ENCODE measurements at places on chromosomes 6 and 20.

- no peak for DNase-seq
These were observed 29.6 kb downstream of the DSE start for GRCh38 chr6:116400328-116400727.

GRCh38 chr6:44442236-44442635, 54.7 kb downstream of the CDC5L start:
- no peak for DNase-seq

- no peak for DNase-seq
These were observed 2.8 kb upstream of the FANCE start for GRCh38 chr6:35449287-35449881.

GRCh38 chr6:70363741-70364493, 49.4 kb upstream of the FAM135A start:
- no peak for DNase-seq

- DNase-seq, result no peak
These were observed 7.9 kb downstream of the LBP start for GRCh38 chr20:38354227-38354626.

- DNase-seq, result no peak
These were observed 72.7 kb downstream of the GINS1 start for GRCh38 chr20:25480156-25480555.

GRCh38 chr6:150977281-150977680, 111.8 kb downstream of the MTHFD1L start:
- DNase-seq, result no peak

GRCh38 chr20:63542031-63542559, 4.9 kb upstream of the PTK6 start:
- no peak for DNase-seq

DNA sequence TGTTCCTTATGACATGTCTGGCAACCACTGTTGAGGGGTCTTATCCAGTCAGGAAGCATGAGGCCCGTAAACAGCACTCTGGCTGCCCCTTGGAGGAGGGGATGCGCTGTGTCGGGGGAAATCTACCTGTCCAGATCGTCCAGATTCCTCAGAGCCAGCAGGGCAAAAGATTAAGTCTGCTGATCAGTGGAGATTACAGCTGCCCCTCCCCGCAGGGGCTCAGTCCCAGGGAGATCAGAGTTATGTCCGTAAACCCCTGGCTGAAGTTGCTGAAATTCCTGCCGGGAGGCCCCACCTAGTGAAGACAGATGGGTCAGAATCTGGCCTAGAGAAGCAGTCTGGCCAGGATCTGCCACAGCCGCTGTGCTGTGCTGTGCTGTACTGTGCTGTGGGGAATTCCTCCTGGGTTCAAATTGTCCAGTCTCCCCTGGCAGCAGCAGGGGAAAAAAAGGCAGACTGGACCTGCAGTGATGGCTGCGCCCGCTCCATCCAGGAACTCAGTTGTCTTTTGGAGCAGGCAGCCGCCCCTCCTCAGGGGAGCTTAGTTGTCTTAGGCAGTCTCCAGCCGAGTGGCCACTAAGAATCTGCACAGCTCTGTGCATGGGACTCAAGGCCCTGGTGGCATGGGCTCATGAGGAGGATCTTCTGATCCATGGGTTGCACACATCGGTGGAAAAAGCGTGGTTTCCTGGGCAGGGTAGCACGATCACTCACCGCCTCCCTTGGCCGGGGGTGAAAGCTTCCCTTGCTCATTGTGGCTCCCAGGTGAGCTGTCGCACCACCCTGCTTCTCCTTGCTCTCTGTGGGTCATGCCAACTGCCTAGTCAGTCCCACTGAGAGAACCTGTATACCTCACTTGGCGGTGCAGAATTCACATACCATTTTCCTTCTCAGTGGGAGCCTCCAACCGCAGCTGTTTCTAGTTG, 1368.8 kb upstream of the ADGRB3 start:
- DNase-seq, result no peak

DNA sequence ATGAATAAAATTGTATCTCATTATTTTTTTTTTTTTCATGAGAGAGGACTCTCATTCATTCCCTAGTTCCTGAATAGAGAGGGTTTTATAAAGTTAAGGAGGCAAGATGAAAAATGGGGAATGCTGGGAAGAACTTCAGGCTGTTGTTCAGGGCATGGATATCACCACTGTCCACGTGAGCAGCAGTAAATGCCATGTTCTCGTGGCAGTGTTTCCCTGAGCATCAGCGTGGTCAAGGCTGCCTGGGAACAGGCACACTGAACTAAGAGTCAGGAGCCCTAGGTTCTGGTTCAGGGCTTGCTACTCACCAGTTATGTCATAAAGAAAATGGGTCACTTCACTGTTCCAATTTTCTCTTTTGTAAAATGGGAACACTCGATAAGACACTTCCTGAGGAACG, 93.2 kb downstream of the MAN1A1 start:
- DNase-seq, result no peak

DNA sequence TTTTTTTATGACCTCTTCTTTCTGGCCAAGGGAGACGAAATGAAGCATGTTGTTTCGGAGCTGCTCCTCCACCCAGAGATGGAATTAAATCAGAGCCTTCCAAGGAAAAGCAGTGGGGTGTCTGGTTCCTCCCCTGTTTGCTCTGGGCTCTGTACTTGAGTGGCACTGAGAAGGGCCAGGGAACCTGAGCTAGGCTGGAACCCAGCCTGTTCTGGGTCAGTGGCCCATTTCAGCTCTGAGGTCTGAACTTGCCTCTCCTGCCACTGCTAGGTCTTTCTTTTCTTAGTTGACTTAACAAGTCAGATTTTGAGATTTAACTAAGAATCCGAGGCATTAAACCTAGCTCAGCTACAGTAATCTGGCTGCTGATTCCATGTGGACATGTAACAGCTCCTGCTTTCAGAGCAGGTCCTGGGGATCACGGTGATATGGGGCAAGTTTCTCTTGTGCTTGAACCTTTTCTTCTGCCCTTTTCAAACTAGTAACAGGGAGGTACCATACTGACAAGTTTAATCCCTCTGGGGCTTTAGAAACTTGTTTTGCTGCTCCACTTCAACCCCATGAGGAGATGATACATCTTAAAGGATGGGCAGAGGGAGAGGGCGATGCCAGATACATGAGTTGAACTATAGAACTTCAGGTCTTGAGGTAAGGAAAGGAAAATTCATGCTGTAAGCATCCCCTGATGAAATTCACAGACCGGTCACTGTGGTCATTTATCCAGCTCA, 101.1 kb downstream of the SLC24A3 start:
- no peak for DNase-seq

DNA sequence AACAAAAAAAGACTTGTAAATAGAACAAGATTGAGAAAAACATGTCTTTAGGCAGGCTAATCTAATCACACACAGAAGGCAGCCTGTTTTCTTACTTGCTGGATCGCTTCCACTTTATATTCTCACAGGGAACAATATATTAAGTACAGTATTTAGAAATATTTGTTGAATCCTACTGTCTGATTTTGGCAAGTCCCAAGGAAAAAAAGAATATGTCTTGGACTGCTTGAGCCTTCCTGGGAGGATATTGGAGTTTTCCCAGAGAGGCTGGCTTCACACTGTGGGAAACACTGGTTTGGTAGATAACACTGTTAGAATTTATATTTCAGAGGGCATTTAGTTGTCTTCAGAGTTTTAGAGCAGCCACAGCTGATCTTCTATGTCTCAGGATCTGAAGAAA, 229.7 kb downstream of the PRL start:
- DNase-seq, result no peak

DNA sequence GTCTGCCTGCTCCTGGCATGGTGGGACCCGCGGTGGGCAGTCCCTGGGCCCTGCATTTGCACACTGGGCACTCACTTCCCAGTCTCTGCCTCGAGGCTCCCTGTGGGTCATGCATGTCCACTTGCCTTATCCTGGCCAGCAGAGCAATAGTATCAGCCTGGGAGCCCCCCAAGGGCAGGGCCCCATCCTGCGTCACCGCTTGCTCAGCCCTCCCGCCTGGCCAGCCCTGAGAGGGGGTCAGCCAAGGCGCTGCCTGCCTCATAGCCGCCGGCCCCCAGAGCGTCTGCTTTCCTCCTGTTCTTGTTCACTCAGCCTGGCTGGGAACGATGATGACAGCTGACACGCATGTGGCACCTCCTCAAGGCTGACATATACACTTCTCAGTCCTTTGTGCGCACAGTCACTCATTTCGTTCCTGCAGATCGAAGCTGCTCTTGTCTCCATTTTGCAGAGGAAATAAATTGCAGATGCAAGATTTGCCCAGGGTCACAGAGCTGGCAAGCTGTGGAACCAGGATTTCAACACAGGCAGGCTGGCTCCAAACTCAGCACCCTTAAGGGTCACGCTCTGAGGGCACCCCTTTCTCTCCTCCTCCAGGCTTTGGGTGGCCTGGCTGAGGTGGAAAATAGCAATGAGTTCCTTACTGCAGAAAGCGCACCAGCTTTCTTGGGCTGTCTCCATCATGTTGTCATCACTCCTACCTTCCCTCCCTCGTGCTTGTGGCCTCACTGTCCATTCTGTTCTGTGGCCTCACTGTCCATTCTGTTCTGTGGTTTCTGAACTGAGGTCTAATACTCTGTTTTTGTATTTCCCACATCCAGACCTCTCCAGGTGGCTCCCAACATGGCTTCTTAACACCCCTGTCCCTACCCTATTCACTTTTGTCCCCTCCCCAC, 17.2 kb downstream of the KCNK17 start:
- no peak for DNase-seq

- no peak for DNase-seq
These were observed 1349.8 kb upstream of the GJE1 start for GRCh38 chr6:140782941-140783340.

DNA sequence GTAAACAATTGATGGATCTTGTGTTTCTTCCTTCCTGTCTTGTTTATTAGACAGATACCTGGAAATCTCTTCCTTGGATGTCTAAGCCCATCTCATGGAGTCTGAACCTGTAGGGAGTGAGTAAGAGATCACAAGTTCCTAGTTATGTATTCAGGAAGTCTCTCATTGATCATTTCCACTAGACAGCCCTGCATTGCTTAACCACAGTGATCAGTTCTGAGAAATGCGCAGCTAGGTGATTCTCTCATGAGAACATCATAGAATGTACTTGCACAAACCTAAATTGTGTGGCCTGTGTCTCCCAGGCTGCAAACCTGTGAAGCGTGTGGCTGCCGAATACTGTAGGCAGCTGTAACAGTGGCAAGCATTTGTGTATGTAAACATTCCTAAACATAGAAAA, 39.1 kb downstream of the FAM120B start:
- DNase-seq, result no peak

DNA sequence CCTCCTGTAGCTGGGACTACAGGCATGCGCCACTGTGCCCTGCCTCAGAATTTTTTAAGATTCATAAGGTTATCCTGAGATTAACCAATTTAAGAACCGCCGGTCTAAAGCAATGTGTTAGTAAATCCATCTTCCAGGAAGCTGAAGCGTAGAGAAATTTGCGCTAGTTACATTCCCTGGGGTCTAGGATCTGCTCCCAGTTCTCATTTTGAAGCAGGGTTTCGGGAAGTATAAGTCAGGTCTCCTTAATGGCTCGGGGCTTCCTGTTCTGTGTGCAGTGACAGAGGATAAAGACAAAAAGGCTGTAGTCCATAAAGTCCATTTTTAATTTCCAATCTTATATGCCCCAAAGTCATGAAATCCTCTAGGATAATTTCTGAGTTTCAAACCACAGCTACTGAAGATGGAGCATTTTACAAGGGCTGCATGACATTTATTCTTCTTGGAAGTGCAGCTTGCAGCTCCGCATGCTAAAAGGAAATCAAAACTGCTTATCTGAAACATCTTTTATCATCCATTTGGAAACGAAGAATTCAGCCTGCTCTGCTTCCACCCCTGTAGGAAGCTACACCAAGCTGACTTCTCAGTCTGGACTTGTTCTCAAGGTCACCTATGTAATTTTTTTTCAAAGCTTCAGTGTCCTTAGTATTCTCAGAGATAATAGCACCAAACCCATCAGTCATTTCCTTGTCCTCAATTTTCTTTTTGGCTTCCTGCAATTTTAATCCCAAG, 326.1 kb downstream of the PRL start:
- no peak for DNase-seq

DNA sequence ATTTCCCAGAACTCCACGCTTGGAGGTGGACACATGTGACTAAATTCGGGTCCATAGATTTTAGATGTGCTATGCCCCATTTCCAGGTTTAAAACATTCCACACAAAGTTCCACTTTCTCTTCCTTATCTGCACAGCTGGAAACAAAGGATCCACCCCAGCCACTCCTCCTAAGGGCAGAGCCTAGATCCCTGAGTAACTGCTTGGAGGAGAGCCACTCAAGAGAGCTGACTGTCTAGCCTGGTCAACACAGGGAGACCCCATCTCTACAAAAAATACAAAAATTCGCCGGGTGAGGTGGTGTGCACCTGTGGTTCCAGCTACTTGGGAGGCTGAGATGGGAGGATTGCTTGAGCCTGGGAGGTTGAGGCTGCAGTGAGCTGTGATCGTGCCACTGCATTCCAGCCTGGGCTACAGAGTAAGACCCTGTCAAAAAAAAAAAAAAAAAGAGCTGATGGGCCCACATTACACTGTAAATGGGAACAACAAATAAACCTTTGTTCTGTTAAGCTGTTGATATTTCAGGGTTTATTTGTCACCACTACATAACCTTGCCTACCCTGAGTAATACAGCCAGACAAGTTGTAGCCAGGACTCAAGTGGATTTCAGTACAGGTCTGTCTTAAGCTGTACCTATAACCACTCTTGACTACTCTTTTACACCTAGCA, 25.8 kb upstream of the SNRPC start:
- DNase-seq, result no peak

DNA sequence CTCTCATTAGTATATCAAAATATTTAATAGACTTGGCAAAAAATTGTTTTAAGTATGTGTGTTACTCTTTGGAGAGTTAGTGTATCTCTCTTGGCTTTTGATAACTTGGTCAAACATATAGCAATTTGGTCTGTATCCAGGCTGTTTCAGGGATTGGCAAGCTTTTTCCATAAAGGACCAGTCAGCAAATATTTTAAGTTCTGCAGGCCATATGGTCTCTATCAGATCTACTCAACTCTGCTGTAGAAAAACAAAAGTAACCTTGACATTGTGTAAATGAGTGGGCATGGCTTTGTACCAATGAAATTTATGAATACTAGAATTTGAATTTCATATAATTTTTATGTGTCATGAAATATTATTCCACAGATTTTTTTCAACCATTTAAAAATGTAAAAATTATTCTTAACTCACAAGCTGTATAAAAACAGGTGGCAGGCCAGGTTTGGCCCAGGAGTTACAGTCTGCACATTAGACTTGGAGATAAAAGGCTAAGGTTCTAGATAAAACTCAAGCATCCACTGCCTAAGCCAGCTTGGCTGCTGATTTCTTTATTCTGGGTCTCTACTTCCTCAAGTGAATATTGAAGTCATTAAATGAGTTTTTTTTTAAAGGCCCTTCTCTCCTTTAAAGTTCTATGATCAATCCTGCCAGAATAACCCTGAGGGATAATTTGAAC, 13.7 kb downstream of the GSTA4 start:
- no peak for DNase-seq

DNA sequence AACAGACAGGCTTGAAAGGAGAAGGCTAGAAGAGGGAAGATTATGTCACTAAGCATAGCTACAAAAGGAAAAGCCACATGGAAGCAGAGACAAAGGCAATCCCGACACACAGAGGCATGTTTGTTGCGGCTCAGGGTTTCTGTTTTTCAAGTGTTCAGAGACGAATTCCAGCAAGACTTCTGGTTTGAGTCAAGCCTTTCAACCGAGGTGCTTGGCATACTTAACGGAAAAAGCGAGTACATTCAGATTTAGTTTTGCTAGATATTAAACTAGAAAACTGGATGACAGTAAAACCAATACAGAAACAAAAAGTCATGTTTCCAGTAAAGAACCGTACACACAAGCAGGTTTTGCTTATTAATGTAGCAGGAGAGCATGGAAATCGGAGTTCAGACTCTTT, 27.2 kb downstream of the MCUR1 start:
- DNase-seq, result no peak

- peak; percentile 62 for DNase-seq
These were observed 244.8 kb upstream of the TENT5A start for GRCh38 chr6:81997090-81997926.

Data from kidney epithelial cell (primary cell).